Right ventricle myocardium superior (tissue), 1 donor: ENCODE measurements at places on chromosomes 2 and 18. TPM values are rescaled to one million over a fixed set of nuclear protein-coding genes. Genes with fewer than 3 reads are reported as not detected.

DNA sequence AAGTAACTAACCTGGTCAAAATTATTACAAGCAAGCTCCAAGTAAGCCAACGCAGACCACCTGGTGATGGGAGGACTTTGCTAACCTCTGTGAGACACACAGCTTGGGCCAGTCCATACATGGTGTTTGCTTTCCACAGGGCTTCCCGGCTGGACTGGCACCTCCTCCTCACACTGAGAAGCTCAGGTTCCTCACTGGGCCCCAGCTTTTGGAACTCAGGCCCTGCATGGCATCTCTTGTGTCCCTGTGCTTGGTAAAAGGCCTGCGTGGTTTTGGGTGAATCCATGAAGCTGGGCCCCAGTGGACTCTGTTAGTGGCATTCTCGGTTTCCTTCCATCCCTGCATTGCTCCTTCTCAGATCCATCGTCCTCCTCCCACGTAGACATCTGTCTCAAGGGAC is 123.4 kb downstream of the VAPA start:
- DNase-seq: no peak

GRCh38 chr18:7394050-7394659 is 163.3 kb downstream of the LRRC30 start:
- DNase-seq: no peak

DNA sequence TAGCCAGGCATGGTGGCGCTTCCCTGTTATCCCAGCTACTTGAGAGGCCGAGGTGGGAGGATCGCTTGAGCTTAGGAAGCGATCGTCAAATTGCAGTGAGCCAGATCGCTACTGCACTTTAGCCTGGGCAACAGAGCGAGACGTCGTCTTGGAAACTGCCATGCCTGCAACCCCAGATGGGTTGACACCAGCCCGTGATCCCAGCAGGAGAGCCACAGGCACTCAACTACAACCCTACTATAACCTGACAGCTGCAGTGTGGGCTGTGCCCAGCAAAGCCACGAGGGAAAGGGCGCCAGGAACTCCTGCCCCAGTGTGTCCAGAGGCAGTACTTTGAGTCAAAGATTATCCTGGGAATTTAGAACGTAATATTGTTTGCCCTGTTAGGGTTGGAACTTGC is 85.6 kb downstream of the SS18 start:
- no peak for DNase-seq

IL1RL2 gene
- not detected for total RNA-seq

FLACC1 gene
- 8.3 TPM for total RNA-seq

DNA sequence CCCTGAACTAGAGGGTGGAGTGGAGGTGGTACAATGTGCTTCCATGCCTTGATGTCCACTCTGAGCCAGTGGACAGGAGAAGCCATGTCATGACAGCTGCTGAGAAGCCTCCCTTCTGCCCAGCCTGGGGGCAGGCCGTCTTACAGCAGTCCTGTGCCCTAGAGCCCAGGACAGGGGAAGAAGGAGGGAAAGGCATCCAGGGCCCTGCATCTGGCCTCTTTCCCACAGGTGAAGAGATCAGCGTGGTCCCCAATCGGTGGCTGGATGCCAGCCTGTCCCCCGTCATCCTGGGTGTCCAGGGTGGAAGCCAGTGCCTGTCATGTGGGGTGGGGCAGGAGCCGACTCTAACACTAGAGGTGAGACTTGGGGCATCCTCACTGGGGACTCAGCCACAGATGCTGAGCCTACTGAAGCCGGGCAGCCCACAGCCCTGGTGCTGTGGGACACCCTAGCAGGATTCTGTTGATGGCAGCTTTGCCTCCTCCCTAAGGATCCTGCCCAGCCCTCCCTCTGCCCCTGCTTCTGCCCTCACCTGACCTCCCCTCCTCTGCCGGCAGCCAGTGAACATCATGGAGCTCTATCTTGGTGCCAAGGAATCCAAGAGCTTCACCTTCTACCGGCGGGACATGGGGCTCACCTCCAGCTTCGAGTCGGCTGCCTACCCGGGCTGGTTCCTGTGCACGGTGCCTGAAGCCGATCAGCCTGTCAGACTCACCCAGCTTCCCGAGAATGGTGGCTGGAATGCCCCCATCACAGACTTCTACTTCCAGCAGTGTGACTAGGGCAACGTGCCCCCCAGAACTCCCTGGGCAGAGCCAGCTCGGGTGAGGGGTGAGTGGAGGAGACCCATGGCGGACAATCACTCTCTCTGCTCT is 3.1 kb downstream of the IL36RN start:
- no peak for DNase-seq

DNA sequence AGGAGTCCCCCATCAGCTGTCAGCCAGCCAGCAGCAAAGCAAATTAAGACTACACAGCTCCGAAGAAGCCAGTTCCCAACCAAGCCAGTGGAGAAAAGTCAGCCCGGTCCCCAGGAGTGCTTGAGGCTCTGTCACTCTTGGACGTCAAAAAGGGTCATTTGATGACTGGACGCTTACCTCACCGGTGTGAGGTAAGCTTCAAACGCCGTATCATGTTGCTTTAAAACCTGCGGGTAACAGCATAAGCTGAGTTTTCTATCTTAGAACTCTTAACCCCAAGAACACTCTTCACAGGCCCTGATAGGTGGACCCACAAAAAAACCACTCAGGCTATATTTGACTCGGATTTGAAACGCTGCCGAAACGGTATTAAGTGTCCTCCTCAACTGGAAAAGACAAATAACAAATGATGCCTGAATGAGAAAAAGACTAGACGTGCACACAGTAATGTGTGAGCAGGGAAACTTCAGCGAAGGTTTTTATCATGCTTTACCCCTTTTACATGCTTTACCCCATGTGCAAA is 682 bp upstream of the LNPK start:
- peak; percentile 43 for DNase-seq

DNA sequence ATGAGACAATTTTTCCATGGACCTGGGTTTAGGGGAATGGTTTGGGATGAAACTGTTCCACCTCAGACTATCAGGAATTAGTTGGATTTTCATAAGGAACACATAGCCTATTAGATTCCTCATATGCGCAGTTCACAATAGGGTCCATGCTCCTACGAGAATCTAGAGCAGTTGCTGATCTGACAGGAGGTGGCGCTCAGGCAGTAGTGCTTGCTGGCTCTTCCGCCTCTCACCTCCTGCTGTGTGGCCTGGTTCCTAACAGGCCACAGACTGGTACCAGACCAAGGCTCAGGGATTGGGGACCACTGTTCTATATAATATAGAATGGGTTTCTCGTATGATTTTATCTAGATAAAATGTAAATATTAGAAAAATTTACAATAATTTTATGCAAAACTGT is 338.7 kb downstream of the CPS1 start:
- DNase-seq: no peak

CFAP53 gene
- total RNA-seq: 0.11 TPM

- no peak for DNase-seq
These were observed 45.2 kb upstream of the MEIS1 start for GRCh38 chr2:66389651-66390131.

- no peak for DNase-seq
These were observed 95.9 kb downstream of the LPIN1 start for GRCh38 chr2:11842336-11842735.

EFHD1 gene
- 24.3 TPM for total RNA-seq

- no peak for DNase-seq
These were observed 29.0 kb downstream of the PHLPP1 start for GRCh38 chr18:62744076-62744968.

GBX2 gene
- not detected for total RNA-seq

GRCh38 chr2:191922736-191923651 is 76.1 kb upstream of the CAVIN2 start:
- no peak for DNase-seq

GRCh38 chr2:133710613-133711012 is 142.3 kb upstream of the NCKAP5 start:
- DNase-seq: no peak

NT5C1B gene
- not detected for total RNA-seq

AQP12A gene
- total RNA-seq: not detected

NT5DC4 gene
- not detected for total RNA-seq

- peak; percentile 77 for DNase-seq
These were observed 35.2 kb downstream of the HS1BP3 start for GRCh38 chr2:20615466-20616241.
